Activated T-helper 1 cell treated with anti-CD3 and anti-CD28 coated beads, Interleukin-12 subunit alpha, Interleukin-12 subunit beta, Interleukin-2, Interleukin-4 antibody, amounts not matched to agents 30 ng/mL and 10 ng/mL and 1 ng/mL, durations not matched to agents 14 hours and 24 hours and 36 hours (primary cell): ENCODE measurements at places on chromosomes 5 and 9. TPM values are rescaled to one million over a fixed set of nuclear protein-coding genes. Genes with fewer than 3 reads are reported as not detected.
A peak's percentile ranks its signal among the peaks of the same experiment; 100 is the strongest.

DNA sequence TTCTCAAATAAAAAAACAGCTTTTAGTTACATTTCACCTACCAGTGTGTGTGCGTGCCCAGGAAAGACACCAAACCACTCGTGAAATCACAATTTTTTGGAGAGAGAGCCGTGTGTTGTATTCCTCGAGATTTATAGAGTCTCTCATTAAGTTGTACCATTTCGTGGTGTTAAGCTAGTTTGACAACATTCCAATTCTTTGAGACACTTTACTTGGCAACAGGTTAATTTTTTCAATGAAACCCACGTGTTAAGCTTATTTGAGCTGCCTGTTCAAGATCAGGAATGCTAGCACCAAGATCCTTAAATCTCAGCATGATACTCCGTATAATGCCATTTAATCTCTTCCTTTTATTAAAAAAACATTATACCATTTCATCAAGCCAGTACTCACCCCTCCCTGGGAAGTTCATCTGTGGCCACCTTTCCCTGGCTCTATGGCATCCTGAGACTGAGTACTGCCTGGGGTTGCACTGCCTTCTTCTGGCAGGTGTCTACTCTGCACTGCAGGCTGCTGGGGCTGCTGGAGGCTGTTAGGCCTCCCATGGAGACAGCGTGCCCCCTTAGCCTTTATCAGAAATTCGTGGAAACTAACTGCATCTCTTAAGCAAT lies 143.7 kb downstream of the ARHGAP26 start:
- H3K36me3 ChIP-seq: peaks cover 20% of the 10 kb centered on the region
- H3K27ac ChIP-seq: no peak overlapping the region
- no peaks in the 10 kb centered on the region for H3K4me1 ChIP-seq
- no peak for DNase-seq
- no peaks in the 10 kb centered on the region for H3K27me3 ChIP-seq

DNA sequence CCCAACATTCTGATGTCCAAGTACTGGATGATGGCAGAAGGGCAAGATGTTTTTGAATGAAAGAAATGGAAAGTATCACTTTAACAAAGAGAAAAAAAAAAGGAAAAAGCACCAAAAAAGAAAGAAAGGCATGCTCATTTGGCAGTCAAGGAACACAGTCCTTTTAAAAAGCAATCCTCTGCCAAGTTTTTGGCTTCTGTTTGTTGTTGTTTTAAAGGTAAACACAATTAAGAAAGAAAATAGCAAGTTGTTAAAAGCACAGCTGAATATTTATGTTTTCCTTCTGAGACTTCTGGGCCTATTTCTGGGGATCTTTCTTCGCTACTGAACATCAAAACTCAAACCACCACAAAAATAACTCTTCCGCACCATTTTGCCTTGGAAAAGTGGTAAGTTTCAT lies 162.1 kb downstream of the TRPM3 start:
- H3K4me1 ChIP-seq: no peaks in the 10 kb centered on the region
- H3K27ac ChIP-seq: no peak overlapping the region
- no peaks in the 10 kb centered on the region for H3K36me3 ChIP-seq
- no peak for DNase-seq

GRCh38 chr5:44389823-44390143 lies 563 bp upstream of the FGF10 start:
- peaks cover 9% of the 10 kb centered on the region for H3K4me1 ChIP-seq
- DNase-seq: no peak
- H3K27me3 ChIP-seq: peaks cover 46% of the 10 kb centered on the region

DNA sequence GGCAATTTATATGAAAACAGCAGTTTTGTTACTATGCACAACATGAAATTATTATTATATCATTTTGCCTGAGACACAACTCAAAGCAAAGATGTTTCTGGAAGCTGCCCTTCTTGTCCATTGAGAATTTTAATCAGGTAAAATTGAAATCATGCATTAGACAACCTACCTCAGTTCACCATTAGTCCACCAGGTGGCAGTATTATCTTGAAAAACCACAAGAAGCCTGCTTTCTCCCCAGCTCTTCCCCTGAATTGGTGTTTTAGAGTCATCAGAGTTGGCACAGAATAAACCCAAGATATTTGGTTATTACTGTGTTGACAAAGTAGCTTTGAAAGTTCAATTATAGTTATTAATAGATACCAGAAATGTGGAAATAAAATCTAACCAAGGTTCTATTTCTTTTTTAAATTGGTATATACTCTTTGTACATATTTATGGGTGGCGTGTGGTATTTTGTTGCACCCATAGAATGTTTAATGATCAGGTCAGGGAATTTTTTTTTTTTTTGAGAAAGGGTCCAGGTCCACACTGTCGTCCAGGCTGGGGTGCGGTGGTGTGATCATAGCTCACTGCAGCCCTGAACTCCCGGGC lies 25.7 kb downstream of the UTP15 start:
- H3K4me3 ChIP-seq: no peak overlapping the region
- peaks cover 9% of the 10 kb centered on the region for H3K27me3 ChIP-seq
- no peak overlapping the region for H3K27ac ChIP-seq
- no peaks in the 10 kb centered on the region for H3K4me1 ChIP-seq
- no peaks in the 10 kb centered on the region for H3K36me3 ChIP-seq
- peak; percentile 38 for DNase-seq

DNA sequence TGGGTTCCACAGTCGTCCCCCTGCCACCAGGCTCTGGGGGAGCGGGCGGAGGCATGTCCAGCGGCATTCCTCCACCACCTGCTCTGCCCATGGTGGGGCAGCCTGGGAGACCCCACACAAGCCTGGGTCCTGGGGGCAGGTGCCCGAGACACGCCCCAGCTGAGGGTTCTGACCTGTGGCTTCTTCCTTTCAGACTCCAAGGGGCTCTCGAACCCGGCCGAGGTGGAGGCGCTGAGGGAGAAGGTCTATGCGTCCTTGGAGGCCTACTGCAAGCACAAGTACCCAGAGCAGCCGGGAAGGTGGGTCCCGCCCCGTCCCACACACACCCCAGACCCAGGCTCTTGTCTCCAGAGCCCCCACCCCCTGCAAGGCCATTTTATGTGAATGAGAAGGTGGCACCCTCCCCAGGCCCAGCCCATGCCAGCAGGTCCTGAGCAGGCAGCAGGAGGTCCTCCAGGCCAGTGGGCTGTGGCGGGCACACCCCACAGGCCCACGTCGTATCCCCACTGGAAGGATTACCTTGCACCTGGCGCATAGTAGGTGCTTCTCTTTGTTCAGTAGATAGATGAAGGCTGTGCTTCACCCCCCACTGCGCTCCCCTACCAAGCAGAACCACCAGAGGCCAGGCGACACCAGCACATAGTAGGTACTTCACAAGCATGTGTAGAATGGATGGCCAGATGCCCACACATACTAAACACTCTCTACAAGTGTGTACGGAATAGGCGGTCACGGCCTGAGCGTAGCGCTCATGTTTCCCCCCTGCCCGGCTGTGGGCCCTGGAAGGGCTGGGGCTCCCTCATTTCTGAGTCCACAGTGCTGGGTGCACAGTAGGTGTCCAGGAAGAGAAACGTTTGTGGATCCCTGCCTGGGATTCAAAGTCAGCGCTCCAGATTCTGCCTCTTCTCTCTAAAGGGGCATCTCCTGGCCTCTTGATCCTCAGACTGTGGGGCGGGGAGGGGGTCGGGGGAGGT lies 107.9 kb downstream of the RXRA start:
- no peaks in the 10 kb centered on the region for H3K4me1 ChIP-seq
- no peak for DNase-seq
- H3K27me3 ChIP-seq: no peaks in the 10 kb centered on the region
- no peak overlapping the region for H3K4me3 ChIP-seq

GRCh38 chr9:120109242-120109641 lies 470.7 kb downstream of the CDK5RAP2 start:
- no peak overlapping the region for H3K4me3 ChIP-seq
- H3K27ac ChIP-seq: no peak overlapping the region
- H3K27me3 ChIP-seq: peaks cover 2% of the 10 kb centered on the region
- DNase-seq: no peak
- no peaks in the 10 kb centered on the region for H3K36me3 ChIP-seq

Gene SPRY4
- total RNA-seq: 1.7 and 2.4 TPM in 2 replicates

DNA sequence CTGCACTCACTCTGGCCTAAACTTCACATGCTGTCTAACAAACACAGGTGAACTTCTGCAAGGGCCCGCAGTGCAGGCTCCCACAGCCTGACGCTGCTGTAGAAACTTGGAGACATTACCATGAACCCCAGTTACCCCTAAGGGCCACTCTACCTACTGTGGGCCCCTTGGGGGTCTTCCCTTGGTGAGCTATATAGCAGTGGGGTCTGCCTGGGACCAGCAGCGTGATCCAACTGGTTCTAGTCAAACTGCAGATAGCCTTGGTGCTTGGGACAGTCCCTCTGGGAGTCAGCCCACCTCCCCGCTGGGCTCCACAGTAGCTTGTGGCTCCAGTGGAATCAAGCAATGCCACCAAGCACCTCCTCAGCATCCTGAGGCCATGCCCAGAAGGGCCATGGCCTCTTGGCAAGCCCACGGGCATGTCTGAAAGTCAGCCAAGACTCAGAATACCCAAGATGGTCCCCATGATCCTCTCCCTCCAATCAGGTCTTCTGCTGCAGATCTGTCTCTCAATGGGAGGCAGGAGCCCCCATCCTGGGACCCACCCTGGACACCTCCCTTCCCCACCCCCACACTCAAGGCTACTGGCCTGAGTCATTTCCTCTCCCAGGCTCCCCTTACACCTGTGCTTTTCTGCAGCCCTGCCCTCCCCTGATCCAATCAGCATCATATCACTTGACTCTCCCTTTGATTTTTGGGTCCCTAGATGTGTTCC lies 230.0 kb upstream of the IRX1 start:
- no peak for DNase-seq
- no peaks in the 10 kb centered on the region for H3K4me1 ChIP-seq

Gene PDCD1LG2
- total RNA-seq: 1.1 and 1.4 TPM in 2 replicates

DNA sequence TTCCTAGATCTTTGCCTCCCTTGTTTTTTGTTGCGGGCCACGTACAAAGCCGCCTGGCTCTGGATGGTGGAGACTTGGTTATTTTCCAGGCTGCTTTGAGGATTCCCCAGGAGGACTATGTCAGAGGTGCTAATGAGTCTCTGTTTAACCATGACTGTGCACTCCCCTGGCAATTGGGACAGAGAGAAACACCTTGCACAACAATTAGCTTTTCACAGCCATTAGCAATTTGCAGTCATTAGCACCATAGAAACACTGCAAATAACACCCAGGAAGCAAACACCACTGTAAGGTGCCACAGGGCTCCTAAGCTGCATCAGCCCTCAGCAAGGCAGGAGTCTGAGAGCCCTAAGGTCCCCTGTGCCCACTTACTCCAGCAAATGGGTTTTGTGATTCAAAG lies 201.0 kb upstream of the VLDLR start:
- H3K27ac ChIP-seq: no peak overlapping the region
- H3K27me3 ChIP-seq: no peaks in the 10 kb centered on the region
- no peak overlapping the region for H3K4me3 ChIP-seq

Gene AMBP
- total RNA-seq: not detected in 2 replicates

GRCh38 chr9:7601739-7602138 lies 197.8 kb downstream of the DMAC1 start:
- H3K4me3 ChIP-seq: no peak overlapping the region
- no peak for DNase-seq
- H3K36me3 ChIP-seq: no peaks in the 10 kb centered on the region
- H3K4me1 ChIP-seq: no peaks in the 10 kb centered on the region

Gene PCDHB9
- not detected in 2 replicates for total RNA-seq

Gene CARD9
- 7.1 and 7.2 TPM in 2 replicates for total RNA-seq

DNA sequence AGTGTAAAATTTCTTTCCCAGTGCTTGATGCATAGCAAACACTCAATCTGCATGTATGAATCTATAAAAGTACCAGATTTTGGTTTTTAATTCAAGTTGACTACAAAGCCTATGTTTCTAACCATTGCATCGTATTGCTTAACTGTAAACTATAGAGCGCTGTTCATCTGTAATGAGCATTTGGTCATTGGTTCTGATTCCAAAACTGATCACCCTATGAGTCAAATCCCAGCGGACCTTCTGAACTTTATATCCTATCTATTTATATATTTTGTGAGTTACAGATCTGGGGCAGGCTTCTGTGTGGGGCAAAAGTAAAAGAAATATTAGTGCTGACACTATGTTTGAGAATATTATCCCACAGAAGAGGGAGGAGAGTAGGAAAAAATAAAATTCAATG lies 305.7 kb upstream of the TNC start:
- H3K36me3 ChIP-seq: no peaks in the 10 kb centered on the region
- H3K27me3 ChIP-seq: no peaks in the 10 kb centered on the region
- H3K4me3 ChIP-seq: no peak overlapping the region
- no peak overlapping the region for H3K27ac ChIP-seq

DNA sequence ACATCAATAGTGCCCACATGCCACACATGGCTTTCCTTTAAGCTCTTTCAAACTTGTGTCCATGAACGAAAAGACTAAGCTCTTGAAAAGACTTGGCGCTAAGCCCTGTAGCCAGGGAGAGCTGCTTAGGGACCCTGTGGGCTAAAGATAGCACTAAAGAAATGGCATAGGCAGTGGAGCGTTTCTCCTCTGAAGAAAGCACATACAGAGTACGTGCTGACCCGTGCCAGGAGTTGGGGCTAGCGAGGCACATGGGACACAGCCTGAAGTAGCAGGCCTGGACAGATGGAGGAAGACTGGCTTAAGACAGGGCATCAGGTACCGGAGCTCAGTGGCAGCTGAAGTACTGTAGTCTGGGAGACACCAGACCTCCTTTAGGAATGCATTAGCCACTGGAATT lies 39.7 kb downstream of the ADGRV1 start:
- no peak overlapping the region for H3K27ac ChIP-seq
- DNase-seq: no peak
- H3K27me3 ChIP-seq: no peaks in the 10 kb centered on the region

GRCh38 chr5:90561766-90562165 lies 3.2 kb downstream of the ADGRV1 start:
- H3K4me1 ChIP-seq: peaks cover 6% of the 10 kb centered on the region
- no peaks in the 10 kb centered on the region for H3K36me3 ChIP-seq
- peaks cover 60% of the 10 kb centered on the region for H3K27me3 ChIP-seq

GRCh38 chr5:84253946-84254345 lies 130.7 kb downstream of the EDIL3 start:
- H3K4me1 ChIP-seq: no peaks in the 10 kb centered on the region
- no peaks in the 10 kb centered on the region for H3K36me3 ChIP-seq
- H3K27me3 ChIP-seq: no peaks in the 10 kb centered on the region

DNA sequence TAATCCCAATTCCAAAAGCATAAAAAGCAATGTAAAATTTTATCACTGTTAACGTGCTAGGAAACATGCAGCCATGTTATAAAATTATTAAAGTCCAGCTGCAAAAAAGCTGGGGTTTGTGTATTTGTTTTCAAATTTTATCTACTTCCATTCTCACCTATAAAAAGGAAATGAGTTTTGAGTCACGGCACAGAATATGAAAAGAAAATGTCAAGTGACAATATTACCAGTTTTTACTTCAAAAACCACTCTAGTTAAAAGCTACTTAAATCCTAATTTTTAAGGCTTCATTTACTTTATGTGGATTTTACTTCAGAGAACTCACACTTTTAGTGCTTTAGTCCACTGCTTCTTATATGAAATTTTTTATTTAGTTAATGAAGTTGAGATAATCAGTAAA lies 72.7 kb upstream of the IFNE start:
- DNase-seq: no peak
- no peaks in the 10 kb centered on the region for H3K36me3 ChIP-seq
- no peak overlapping the region for H3K4me3 ChIP-seq
- peaks cover 34% of the 10 kb centered on the region for H3K27me3 ChIP-seq
- peaks cover 11% of the 10 kb centered on the region for H3K4me1 ChIP-seq

- no peak for DNase-seq
- H3K4me1 ChIP-seq: peaks cover 82% of the 10 kb centered on the region
- H3K27me3 ChIP-seq: no peaks in the 10 kb centered on the region
- peaks cover 21% of the 10 kb centered on the region for H3K36me3 ChIP-seq
- H3K4me3 ChIP-seq: peak overlapping the region; percentile 45
Measured at GRCh38 chr5:102760815-102761214, 5.7 kb downstream of the PAM start.

Gene SMU1
- total RNA-seq: 28.8 TPM in 2 replicates
